NCI-H748 treated with DMSO at 0.1 percent for 48 hours (cell line): ENCODE measurements at places on chromosomes 13 and 19.

DNA sequence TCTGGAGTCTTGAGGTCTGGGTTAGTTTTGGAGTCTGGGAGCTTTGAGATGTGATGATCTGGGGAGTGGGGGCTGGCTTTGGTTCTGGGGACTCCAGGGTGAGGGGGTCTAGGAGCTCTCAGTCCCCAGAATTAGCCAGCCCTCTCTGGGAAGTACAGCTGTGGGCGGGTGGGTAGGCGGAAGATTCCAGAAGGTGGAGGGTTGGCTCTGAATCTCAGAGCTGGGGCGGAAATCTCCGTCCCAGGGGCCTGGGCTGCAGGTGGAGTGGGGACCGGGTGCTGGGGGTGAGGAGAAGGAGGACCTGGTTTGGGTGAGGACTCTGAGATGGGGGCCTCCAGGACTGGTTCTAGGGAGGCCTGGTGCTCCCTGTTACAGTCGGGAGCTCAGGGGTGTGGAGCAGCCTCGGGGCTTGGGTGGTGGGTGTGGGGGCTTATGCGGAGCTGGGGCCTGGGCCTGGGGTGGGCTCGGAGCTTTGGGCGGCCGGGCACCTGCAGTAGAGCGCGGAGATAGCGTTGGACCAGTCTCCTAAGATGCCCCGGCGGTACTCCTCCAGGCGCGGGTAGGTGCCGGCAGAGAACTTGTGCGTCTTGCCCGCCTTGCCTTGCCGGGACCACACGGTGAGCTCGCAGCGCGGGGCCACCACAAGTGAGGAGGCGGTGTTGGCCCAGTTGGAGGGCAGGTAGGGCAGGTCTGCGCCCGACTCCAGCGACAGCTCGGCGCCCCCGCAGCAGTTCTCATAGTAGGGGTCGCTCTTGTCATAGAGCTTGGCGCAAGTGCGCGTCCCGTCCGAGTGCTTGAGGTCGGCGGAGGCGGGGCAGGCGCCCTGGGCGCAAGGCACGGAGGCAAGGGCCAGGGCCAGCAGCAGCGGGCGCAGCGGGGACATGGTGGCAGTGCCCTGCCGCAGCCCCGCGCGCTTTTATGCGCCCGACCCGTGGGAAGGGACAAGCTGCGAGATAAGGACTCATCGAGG is at the start of gene SYCN:
TSS of gene SYCN (minus strand) at position 892 of the 970 bp plus-strand sequence. CDS start at position 883, 9 bp downstream.
- no peak for DNase-seq

DNA sequence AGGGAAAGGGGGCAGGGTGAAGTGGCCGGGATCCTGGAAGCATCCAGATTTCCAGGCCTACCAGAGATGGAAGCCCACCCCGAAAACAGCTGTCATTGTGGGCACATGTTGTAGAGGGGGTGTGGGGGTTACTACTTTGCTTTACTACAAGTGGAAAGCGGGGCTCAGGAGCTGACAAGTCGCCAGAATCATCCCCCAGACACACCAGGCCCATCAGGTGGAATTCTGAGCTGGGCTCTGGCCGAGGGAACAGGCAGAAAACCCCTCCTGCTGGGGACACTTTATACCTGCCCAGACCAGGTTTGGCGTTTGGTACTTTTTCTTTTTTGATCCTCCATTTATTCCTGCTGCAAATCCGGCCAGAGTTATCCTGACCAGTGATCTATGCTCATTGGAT is 3.8 kb downstream of the CDX2 start:
- DNase-seq = no peak

- peak; percentile 22 for DNase-seq
Observed at GRCh38 chr13:109743706-109744453, 42.5 kb downstream of the IRS2 start.

DNA sequence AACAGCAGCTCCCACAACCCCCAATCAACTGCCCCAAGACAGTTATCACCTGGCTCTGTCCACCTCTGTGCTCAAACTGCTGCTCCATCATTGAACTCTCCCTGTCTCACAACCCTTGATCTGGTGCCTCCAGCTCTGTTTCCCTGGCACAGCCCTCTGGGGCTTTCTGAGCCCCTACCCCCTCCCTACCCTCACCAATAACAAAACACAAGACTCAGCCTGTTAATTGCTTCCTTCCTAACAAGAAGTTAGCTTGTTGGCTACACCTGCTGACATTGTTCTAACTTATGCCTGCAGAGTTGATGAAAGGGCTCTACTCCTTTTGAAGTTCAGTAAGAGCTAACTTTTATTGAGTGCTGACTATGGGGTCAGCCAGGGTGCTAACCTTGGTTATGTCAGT is 99.4 kb upstream of the FNDC3A start:
- no peak for DNase-seq

DNA sequence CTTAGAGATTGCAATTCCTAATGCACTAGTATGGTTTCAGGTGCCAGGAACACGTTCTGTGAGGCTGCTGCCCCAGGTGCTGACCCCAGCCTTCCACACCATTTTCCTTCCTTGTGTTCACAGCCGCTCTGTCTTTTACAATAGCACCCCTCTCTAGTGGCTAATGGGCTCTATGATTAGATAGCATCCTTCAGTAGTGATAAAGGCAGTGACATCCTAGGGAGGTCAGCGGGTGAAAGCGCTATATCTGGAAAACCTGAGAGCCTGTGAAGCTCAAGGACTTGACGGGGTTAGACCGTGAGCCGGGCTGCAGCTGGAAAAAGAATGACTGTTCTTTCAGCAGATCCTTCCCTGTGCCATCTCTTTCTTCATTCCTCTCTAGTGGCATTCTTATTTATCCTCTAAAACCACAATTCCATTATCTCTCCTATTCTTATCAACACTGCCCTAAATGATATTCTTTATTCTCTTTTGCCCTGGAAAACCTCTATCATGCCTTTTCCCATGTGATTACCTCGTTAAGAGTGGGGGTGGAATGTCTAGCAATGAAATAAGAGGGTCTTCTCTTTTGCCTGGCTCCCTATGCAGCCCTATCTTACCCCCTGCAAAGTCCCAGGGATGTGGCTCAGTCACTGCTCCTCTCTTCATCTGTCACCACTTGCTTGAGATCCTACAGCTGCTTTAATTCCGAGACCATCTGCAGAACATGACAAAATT is 21.8 kb downstream of the ALOX5AP start:
- no peak for DNase-seq

DNA sequence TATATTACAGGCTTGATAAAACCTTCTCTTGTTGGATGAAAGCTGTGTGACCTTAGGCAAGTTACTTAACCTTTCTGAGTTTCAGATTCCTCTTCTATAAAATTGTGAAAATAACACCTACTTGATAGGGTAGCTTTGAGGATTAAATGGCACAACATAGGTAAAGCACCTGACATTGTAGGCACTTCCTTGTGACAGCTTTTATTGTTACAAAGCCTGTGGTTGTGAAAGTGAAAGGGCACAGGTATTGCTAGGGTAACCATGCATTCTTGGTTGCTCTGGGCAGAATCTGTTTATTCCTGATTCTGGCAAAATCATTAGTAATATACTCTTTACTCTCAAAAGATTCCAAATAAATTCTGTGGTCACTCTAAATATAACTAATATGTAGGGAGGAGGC is 493.4 kb downstream of the OLFM4 start:
- no peak for DNase-seq

DNA sequence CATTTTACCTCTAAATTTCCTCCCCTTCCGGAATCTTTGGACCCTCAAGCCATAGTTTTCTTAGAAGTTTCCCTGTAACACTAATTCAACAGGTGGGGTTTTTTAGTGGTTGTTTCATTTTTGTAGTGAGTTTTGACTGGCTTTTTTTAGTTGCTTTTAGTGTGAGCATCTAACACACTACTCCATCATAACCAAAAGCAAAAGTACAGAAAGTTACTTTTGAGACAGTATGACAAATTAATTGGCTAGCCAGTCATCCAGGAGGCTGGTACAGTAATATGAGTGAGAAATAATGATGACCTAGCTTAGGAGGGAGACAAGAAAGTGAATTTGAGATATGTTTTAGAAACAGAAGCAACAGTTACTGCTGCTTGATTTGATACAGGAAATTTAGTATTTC is 71.5 kb downstream of the DNAJC15 start:
- no peak for DNase-seq

DNA sequence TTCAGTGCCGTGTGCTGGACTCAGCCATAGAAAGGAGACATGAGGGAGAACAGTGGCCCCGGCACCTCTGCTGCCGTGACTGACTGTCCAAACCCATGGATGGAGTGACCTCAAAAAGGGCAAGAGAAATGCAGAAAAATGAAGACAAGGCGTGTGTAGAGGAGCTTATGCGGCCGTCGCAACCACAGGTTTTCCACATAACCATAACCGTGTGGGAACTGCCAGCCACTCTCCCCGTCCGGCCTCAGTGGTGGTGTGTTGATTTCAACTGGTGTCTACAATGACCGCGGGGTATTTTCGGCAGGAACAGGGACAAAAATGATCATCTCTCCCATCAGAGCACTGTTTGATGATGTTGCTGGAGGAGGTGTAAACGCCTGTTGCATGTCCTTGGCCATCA is 42.9 kb upstream of the F7 start:
- DNase-seq = no peak

DNA sequence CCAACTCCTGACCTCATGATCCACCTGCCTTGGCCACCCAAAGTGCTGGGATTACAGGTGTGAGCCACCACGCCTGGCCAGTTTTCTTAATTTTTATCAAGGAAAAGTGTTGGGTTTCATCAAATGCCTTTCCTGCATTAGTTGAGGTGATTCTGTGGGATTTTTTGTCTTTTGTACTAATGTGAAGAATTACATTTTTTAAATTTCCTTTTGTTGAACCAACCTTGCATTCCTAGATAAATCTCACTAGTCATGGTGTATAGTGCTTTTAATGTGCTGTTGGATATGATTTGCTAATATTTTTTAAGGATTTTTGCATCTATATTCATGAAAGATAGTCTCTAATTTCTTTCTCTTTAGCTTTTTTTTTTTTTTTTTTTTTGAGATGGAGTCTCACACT is 2.4 kb upstream of the ZNF560 start:
- DNase-seq = no peak

- DNase-seq = no peak
Observed at GRCh38 chr19:28831462-28831861, 381.5 kb downstream of the UQCRFS1 start.

- DNase-seq = no peak
Observed at GRCh38 chr13:90898811-90899210, 448.7 kb upstream of the MIR17HG start.

DNA sequence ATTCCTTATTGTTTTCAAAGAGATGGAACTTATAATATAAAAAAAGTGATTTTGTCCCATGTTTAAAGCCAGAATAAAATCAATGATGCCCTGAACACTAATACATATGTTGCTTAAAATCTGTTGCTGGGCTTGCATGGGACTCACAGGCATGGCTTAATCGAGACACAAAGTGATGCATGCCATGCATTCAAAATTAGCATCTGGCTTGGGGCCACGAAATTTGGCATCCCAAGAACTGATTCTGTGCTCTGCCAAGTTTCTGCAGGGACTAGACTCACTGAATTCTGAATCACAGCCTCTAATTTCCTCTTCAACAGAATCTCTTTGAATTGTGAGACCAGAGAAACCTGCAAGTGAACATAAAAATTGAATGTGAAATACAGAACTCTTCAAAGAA is 109.2 kb downstream of the PCDH17 start:
- DNase-seq = no peak

DNA sequence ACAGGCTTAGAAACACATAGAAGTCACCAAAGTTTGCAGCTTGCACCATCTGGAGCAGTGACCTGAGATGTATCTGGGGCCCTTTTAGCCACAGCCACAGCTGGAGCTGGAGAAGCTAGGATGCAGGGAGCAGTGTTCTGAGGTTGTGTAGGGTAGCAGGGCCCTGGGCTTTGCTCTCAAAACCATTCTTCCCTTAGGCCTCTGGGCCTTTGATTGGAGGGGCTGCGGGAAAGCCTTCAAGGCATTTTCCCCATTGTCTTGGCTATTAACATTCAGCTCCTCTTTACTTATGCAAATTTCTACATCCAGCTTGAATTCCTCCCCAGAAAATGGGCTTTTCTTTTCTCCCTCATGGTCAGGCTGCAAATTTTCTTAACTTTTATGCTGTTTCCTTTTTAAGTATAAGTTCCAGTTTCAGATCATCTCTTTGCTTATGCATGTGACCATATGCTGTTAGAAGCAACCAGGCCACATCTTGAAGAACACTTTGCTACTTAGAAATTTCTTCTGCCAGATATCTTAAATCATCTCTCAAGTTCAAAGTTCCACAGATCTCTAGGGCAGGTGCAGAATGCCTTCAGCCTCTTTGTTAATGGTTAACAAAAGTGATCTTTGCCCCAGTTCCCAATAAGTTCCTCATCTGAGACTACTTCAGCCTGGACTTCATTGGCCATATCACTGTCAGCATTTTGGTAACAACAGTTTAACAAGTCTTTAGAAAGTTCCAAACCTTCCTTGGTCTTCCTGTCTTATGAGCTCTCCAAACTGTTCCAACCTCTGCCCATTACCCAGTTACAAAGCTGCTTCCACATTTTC is 48.5 kb downstream of the NBEA start:
- no peak for DNase-seq

DNA sequence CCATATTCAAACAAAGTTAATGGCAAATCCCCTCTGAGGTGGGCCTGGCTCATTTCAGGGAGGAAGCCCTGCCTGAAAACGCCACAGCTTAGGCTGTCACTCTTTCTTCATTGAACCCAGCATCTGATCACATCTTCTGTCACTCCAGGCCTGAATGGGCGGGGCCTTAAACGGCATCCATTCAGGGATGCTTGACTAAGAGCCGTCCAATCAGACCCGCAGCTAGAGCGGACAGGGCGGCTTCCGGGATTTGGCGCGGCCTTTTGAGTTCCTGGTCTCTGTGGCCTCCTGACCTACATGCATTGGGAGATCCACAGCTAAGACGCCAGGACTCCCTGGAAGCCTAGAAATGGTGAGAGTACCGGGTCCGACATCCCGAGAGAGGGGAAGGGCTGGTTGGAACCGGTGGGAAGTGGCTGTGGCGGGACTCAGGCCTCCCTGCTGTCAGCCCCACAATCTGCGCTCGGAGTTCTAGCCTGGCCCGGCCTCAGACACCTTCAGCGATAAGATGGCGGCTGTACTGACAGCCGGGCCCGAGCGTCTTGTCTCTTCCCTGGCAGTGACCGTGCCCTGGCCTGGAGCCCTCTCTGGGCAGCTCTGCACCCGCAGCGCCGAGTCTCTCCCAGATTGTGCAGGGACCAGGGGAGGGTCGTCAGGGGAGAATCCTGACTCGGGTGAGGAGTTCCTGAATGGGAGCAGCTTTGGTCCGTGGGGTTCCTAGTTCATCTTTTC is at the start of gene ZNF723:
TSS of gene ZNF723 (plus strand) at position 261 of the 732 bp plus-strand sequence. CDS start at position 350, 89 bp downstream.
- no peak for DNase-seq

DNA sequence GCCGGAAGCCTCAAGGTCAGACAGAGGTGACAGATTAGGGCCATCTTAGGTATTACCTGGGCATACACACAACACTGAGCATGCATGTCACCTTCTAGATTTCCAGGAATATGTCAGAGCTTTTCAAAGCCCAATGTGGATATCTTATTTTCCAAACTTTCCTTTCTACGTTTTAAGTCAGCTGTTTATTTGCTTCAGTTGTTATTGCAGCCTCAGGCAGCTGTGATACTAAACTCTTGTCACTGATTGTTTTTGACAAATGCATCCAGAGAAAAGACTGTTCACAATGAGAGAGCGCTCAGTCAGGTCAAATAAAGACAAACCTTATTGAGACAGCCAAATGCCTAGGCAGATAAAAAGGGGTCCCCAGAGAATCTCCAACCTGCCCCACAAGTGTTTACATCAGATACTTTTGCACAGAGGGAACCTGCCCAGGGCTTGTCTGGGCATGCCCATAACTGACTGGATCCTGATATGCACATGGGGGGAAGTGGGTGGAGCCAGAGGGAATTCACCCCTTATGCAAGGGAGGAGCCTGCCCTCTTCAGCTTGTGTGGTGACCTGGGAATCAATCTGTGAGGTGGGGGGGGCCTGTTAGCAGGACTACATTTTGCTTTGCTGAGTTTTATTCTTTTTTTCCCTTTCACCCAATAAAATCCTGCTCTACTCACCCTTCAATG is 28.5 kb downstream of the MED4 start:
- DNase-seq = no peak
